ENCODE measurements at places on chromosomes 4 and X.

DNA sequence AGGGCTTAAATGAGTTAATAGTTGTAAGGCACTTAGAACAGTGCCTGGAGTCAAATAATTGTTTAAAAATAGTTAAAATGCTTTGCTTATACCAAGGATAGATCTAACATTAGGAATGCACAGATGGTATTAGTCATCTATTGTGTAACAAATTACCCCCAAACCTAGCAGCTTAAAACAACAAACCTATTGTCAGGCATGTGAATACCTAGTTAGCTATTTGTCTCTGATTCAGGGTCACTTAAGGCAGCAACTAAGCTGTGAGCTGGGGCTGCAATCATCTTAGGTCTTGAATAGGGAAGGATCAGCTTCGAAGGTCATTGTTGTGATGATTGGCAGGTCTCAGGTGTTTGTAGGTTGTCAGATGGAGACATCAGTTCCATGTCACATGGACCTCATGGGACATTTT lies 42.4 kb upstream of the AGA start:
- H3K4me1 ChIP-seq, result peaks cover 28% of the 10 kb centered on the region
- no peak for DNase-seq
- H3K4me3 ChIP-seq, result no peak overlapping the region
- H3K27me3 ChIP-seq, result no peaks in the 10 kb centered on the region

DNA sequence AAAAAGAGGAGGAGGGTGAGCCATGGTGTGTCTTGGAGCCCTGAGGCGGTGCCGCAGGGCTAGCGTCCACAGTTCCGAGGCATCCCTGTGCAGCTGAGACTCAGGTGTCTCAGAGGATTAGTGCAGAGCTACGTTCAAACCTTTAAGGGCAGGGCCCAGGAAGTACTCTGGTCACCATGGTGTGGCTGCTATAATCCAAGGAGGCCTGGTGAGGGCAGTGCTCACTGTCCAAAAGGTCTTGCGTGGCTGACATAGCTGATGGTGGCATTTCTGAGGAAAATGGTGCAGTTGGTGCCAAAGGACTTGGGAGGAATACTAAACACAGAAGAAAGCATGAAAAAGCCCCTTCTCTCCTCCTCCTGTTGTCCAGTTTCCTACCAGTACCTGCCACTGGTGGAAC lies 146.9 kb downstream of the DCHS2 start:
- H3K36me3 ChIP-seq, result no peaks in the 10 kb centered on the region
- peaks cover 19% of the 10 kb centered on the region for H3K27me3 ChIP-seq
- no peak overlapping the region for H3K27ac ChIP-seq
- no peak for DNase-seq

DNA sequence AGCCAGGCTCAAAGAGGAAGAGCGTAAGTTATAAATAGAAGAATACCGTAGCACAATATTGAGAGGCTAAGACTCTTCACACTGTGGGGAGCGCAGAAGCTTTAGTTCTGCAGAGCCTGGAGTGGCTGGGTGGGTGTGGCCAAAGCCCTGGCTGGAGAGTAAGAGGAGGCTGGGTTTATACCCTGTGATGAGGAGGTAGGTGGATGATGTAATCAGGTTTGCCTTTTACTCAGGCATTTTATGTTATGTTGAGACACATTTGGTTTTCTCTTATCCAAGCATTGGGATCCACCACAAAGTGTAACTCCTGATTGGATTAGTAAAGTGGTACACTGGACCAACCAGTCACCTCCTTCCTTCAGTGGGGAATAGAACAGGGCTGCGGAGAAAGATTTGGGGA lies 13.9 kb downstream of the CDS1 start:
- H3K4me1 ChIP-seq, result no peaks in the 10 kb centered on the region
- H3K36me3 ChIP-seq, result no peaks in the 10 kb centered on the region
- DNase-seq, result no peak
- no peak overlapping the region for H3K27ac ChIP-seq

GRCh38 chr4:95215991-95216605 lies 332.7 kb downstream of the UNC5C start:
- H3K36me3 ChIP-seq, result no peaks in the 10 kb centered on the region
- no peaks in the 10 kb centered on the region for H3K4me1 ChIP-seq
- H3K27ac ChIP-seq, result no peak overlapping the region
- peaks cover 4% of the 10 kb centered on the region for H3K27me3 ChIP-seq
- no peak for DNase-seq

- H3K36me3 ChIP-seq, result peaks cover 19% of the 10 kb centered on the region
- H3K4me1 ChIP-seq, result peaks cover 8% of the 10 kb centered on the region
- no peak overlapping the region for H3K4me3 ChIP-seq
- no peak overlapping the region for H3K27ac ChIP-seq
Measured at GRCh38 chrX:70488856-70489255, 44.2 kb downstream of the DLG3 start.

DNA sequence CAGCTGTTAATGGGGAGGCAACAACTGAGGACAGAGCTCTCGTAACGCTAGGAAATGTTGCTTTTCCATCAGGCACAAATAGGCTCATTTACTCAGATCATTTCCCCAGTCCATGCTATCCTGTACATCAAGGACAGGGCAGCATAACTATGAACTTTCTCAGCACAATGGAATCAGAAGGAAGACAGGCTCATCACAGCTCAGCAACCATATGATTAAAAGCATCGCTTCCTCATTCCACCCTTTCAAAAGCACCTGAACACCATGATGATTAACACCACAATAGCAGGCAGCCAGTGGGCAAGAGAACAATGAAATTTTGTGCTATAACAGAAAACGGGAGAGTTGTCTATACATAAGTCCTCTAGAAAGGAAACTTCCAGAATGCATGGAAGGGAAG lies 297.8 kb downstream of the ZNF674 start:
- DNase-seq, result no peak
- no peaks in the 10 kb centered on the region for H3K27me3 ChIP-seq
- no peak overlapping the region for H3K27ac ChIP-seq

- H3K27ac ChIP-seq, result no peak overlapping the region
- no peak overlapping the region for H3K4me3 ChIP-seq
- peaks cover 7% of the 10 kb centered on the region for H3K4me1 ChIP-seq
- DNase-seq, result no peak
- no peaks in the 10 kb centered on the region for H3K27me3 ChIP-seq
Measured at GRCh38 chrX:109739625-109740432, 6.8 kb upstream of the ACSL4 start.

DNA sequence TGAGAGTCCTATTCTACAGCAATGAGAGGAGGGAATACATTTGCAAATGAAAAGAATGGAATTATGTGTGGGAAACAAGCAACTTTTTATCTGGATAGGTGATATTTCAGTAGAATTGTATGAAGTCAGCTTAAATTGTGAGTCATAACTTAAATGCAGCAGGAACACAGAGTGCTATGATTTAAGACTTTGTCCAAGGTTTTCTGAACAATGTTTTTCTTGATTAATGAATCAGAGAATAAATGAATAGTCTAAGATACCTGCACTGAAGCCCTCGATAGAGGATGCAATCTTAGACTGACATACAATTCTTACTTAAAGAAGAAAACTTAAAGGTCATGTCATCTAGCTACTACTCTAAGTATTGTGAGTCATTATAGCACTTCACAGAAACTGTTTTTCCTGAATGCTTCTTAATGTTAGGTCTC lies 8.0 kb downstream of the ARHGEF38 start:
- H3K4me1 ChIP-seq, result no peaks in the 10 kb centered on the region
- H3K4me3 ChIP-seq, result no peak overlapping the region
- no peak overlapping the region for H3K27ac ChIP-seq

DNA sequence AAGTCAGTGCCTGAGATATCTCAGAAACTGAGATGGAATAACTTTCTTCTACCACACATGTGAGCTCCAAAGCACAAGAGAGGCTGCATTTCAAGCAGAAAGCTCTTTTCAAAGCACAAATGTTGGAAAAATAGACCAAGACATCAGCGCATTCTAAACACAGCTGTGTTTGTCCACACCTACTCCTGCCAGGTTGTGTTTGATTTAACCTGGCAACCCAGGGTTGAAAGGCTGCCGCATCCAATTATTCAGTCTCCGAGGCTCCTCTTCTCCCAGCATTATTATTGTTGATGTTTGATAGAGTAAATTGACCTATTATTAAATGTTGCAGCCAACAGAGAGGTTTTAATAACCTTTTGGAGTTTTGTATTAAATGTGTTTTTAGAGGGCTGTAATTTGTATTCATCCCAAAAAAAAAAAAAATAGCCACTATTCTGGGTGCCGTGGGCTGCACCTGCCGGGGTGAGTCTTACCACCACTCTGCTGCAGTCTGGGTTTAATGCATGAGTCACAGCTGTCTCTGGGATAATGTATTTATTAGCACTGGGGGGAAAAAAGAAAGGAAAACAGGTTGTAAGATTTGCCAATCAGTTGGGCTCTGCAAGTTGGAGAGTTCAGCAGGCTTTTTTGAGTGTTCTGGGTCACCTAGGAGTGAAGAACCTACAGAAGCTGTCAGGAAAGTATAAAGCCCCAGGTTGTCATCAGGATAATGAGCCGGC lies 105.2 kb upstream of the NOCT start:
- peaks cover 26% of the 10 kb centered on the region for H3K27me3 ChIP-seq
- no peaks in the 10 kb centered on the region for H3K36me3 ChIP-seq
- DNase-seq, result no peak
- H3K4me1 ChIP-seq, result no peaks in the 10 kb centered on the region
- no peak overlapping the region for H3K27ac ChIP-seq
- H3K4me3 ChIP-seq, result no peak overlapping the region

All from activated naive CD4-positive, alpha-beta T cell treated with anti-CD3 and anti-CD28 coated beads, Interleukin-2, amount 10 ng/mL, durations not matched to agents 7 days and 5 days (primary cell).